HT-29 (cell line): ENCODE measurements at places on chromosomes 2 and 18.

- no peak for DNase-seq
Measured at GRCh38 chr2:144509879-144510221, 10.1 kb downstream of the ZEB2 start.

GRCh38 chr2:152363936-152364335, 29.0 kb downstream of the FMNL2 start:
- DNase-seq = no peak

- DNase-seq = no peak
Measured at GRCh38 chr2:89000235-89000634, 308.8 kb downstream of the RPIA start.

DNA sequence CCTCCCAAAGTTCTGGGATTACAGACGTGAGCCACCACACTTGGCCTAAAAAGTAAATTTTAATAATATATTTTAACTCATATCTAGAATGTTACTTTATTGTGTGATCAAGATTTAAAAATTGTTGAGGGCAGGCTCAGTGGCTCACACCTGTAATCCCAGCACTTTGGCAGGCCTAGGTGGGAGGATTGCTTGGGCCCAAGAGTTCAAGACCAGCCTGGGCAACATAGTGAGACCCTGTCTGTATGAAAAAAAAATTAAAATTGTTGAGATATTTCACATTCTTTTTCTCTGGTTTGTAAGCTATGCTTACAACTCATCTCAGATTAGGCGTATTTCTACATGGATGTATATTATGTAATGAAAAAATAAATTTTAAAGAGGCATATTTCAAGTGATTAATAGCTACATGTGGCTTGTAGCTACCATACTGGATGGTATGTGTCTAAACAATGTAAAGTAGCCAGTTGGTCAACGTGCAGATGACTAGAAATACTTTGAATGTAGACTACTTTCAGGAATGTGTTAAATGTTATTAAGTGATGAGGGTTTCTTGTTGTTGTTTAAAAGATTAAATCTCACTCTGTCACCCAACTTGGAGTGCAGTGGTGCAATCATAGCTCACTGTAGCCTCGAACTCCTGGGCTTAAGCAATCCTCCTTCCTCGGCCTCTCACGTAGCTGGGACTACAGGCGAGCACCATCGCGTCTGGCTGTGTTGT, 5.9 kb downstream of the RAB10 start:
- no peak for DNase-seq

GRCh38 chr2:76385943-76386342, 675.2 kb upstream of the GCFC2 start:
- no peak for DNase-seq

DNA sequence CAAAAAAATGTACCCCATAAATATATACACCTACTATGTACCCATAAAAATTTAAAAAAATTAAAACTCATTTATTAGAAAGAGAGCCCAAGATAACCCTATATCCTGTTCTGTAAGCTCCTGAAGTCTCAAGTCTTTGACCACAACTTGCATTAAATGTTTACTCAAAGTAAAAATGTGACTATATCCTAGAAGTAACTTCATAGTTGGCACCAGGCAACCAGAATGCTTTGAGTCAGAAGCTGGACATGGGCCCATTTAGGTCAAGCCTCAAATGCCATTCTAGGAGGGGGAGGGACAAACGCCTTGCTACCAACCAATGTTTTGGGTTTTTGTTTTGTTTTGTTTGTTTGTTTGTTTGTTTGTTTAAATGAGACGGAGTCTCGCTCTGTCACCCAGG, 9.3 kb upstream of the TBC1D8 start:
- DNase-seq = peak; percentile 32

DNA sequence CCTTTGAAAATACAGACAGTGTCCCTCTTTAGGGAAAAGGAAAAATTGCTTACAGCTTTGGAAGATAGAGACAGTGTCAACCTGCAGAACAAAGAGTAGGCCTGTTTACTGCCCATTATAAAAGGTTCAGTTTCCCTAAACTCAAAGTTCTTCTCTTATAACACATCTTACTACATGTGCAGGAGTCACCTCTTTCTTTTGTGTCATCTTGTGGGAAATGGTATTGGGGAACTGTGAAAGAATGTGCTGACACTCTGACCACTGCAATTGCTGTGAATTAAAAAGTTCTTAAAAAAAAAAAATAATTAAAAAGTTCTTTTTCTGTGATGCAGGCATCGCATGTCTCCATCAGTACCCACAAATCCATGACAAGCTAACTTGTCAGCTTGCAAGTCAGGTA, 2.9 kb upstream of the ITGB6 start:
- DNase-seq = no peak

DNA sequence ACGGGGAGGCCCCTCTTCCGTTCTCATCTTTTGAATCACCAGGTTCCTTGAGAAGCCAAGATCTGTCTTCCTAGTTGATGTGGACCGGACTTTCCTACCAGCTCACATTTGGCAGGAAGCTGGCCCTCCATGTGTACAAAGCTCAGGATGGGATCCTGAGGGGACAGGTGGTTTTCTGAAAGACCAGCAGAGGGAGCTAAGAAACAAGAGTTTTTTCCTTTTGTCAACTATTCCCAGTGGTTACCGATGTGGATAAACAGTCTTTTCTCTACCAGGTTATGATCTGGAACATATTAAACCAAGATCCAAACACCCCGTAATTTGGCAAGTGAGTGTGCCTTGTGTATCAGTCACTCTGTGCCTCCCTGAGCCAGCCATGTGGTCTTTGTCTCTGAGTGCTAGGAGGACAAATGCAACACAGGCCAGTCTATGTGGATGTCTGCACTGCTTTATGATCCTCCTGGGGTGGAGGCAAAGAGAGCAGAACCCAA, 25.1 kb upstream of the ARHGAP25 start:
- DNase-seq = peak; percentile 55

DNA sequence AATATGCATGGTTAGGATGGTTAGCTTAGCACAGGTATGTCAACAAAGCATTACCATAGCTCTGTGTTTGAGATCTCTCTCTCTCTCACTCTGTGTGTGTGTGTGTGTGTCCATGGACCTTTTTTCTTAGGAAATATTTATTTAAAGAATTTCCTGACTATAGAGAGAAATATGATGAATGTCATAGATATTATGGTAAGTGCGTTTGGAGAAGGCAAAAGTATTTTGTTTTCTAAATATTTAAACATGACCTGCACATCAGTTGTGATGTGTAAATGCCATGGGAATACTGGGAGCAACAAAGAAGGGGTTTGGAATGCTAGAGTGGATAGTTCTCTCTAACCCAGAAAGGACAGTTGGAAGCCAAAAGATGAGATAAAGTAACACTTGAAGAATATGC, 3.9 kb upstream of the TMEM178A start:
- DNase-seq = no peak

DNA sequence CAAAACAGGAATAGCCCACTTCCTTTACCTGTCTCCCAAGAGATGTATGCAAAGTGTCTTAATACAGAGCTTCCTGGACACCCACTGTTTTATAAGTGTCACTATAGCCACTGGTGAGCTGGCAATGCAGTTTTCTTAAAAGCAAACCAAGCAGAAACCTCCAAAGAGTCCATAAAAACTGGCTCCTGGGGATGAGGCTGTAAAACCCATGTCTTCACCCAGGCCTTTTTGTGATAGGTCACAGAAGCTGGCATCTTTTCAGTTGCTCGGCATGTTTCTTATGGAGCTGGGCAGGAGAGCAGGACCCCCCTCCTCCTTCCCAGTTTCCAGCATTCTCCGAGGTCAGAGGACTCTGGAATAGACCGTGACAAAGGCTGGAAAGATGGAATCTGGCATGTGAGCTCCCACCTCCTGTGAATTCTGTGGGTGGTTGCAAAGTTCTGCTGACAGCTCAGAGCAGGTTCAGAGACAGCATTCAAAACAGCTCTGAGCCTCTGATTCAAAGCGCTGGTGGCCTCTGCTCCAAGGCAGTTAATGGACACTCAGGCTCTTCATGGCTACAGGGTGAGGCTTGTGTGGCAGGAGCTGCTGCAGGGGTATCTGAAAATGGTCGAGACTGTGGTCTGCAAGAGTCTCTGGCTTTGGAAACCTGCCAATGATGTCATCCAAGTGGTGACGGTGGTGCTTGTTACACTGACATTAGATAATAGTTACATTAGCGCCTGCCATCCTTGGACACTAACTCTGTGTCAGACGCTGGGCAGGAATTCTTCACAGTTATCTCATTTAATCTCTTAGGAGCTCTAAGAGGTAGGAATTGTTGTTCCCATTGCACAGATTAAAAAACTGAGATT, 283.4 kb downstream of the CLIP4 start:
- no peak for DNase-seq

GRCh38 chr2:6922201-6922656, 5.0 kb downstream of the RNF144A start:
- DNase-seq = peak; percentile 26

DNA sequence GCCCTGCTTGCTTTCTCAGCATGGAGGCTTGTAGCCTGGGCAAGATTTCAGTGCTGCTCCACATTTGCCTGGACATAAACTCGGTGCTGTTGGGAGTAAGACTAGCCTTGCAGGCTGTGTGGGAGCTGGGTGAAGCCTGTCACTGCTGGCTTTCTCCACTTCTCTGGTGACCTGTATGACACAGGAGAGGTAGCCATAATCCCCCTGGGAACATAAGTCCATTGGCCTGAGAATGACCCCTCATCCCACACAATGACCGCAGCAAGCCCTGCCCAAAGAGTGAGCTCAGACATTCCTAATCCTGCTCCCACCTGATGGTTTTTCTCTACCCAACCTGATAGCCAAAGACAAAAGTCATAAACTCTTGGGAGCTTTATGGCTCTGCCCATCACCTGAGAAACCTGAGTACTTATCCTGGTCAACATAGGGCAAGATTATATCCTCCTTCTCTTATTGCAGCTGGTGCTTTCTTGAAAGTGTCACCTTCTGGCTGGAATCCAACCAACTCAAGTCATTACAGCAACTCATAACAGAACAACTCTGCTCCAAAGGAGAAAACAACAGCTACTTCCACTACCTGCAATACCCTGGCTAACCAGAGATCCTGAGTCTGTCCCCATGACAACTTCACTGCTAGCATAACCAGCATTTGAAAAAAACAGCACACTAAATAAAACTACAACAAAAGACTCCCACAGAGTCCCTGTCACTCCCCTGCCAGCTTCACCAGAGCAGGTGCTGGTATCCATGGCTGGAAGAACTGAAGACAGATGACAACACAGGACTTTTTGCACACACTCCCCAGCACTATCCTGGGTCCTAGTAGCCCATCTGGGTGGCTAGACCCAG, 834.4 kb upstream of the DDX18 start:
- DNase-seq = no peak
